Uterus (tissue), 4 donors: ENCODE measurements at places on chromosomes 1 and 21.

GRCh38 chr1:19372602-19373001 is 60.5 kb downstream of the SLC66A1 start:
- peak; percentile 58 for DNase-seq

DNA sequence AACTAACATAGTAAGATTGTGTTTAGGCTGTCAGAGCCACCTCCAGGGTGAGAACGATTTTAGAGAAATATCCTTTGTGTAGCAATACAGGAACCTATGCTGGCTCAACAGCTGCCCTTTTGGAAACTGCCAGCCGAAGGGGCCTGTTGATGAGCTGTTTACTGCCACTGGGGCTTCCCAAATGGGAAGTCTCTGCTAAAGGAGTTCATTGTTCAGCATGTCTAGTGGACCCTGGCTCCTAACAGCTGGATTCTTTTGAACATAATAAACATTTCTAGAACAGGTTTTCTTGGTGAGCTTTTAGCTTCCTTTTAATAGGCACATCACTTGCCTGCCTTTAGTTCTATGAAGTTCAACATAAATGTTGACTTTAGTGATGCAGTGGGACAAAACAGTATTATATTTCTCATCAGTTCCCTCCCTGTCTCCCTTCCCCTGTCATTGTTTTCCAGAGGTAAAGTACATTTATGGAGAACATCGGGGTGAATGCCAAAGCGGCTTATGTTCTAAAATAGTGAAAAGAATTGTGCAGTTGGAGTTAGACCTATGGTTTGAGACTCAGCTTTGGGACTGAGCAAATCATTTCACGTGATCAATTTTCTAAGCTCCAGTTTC is 57.4 kb downstream of the UCK2 start:
- DNase-seq: no peak

DNA sequence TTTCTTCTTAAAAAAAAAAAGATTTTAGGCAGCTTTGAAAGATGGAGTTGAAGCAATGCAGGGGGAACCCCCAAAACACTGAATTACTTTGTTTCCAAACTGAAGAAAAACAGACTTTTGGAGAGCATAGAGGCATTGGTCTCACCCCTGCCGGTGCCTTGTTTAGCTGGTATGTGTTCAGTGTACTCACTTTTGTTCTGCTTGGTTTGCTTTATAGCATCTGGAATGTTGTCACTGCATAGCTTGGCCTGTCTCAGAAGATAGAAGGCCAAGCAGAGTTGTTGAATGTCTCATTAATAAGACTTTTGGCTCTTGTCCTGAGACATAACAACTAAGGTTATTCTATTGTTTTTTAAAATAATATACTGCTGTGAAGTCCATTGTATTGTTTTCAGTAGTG is 6.9 kb downstream of the THRAP3 start:
- no peak for DNase-seq

- DNase-seq: no peak
Measured at GRCh38 chr1:152801333-152801732, 4.8 kb downstream of the LCE1D start.

- DNase-seq: no peak
Measured at GRCh38 chr1:212010004-212010403, 25.4 kb downstream of the INTS7 start.

DNA sequence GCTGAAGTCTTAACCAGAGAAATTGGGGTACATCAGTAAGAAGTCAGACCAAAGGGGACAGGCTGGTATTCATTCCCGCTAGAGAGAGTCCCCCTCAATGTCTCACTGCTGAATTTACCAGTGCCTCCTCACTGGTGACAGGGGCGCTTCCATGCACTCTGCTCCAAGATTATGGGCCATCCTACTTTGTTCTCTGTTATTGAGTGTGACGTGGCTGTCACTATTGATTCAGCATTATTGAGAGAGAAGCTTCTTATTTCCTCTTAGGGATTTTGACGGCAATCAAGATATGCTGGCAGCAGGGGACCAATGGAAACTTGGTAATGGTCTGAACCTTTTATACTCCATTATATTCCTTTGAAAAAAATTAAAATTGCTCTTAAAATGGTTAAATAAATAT is 118.6 kb downstream of the SYF2 start:
- no peak for DNase-seq

DNA sequence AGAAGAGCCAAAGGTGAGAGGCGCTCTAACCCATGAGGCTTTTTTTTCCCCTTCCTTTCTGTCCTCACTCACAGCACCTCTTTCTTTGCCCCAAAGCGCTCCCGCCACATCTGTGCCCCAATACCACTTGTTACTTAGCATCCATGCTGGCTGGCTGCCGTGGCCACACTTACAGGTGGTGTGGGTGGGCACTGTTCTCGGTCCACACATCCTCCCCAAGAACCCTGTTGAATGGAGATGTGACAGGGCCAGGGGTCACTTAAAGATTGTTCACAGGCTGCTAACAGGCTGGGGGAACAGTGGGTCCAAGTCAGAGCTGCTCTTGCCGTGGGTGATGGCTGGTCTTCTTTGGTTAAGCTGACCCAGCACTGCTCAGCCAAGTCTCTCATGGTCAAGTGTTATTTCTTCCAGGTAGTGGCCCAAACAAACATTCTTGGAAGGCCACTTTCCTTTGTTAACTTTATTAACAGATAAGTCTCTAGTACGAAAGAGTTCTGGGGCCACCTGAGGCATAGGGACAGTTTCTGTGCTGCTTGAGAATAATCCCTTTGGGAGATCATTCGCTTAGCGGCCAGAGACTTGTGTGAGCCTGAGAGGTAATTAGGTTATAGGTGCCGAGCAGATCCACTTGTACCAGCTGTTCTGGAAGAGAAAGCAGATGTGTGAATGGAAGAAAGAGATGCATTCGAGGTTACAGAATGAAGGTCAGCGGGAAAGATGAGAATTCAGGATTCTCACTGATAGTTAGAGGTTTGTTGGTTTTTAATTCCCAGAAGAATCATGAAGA is 62.6 kb upstream of the IRF2BP2 start:
- DNase-seq: no peak

GRCh38 chr1:54998677-54999076 is at the start of gene BSND:
Gene BSND (plus strand): TSS chr1:54998933. CDS start chr1:54999187, 254 bp downstream.
- no peak for DNase-seq

DNA sequence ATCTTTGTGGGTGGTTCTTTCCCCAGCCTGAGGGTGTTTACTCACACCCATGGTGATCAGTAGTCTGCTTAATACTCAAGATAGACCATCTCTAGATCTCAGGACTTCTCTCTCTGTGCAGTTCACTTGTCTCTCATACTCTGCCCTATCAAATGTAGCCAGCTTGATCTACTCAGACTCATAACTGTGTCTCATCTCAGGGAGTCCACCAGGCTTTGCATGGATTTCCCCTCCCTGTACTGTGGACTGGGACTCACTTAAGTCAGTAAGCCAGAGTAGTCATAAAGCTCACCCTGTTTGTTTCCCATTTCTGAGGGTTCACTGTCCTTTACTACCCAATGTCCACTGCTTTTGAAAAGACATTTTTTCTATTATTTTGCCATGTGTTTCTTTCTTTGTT is 41.8 kb downstream of the LYPLAL1 start:
- no peak for DNase-seq

- no peak for DNase-seq
Measured at GRCh38 chr1:245241526-245242130, 86.8 kb downstream of the KIF26B start.

- peak; percentile 64 for DNase-seq
Measured at GRCh38 chr1:25568834-25569596, 25.6 kb downstream of the LDLRAP1 start.

- no peak for DNase-seq
Measured at GRCh38 chr1:170494369-170494768, 37.6 kb upstream of the GORAB start.

DNA sequence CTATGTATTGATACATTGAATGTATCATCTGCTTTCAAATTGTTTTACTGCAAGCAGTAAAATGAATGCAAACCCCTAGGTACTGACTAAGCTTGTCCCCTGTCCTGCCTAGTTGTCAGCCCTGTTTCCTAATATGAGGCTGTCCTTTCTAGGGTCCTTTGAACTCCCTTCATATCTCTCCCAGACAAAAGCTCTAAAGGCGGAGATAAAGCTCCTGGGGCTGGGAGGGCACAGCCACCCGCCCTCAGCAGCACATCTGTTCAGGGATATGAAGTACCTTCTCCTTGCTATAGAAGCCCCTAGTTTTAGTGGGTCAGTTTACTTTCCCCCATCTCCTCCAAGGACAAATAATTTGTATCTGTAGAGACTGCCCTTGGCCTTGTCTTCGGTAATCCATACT is 93.1 kb upstream of the ETS2 start:
- no peak for DNase-seq
